ENCODE measurements at places on chromosomes 5 and 9.

GRCh38 chr5:92444888-92445287, 1061.8 kb upstream of the ARRDC3 start:
- no peak for DNase-seq

DNA sequence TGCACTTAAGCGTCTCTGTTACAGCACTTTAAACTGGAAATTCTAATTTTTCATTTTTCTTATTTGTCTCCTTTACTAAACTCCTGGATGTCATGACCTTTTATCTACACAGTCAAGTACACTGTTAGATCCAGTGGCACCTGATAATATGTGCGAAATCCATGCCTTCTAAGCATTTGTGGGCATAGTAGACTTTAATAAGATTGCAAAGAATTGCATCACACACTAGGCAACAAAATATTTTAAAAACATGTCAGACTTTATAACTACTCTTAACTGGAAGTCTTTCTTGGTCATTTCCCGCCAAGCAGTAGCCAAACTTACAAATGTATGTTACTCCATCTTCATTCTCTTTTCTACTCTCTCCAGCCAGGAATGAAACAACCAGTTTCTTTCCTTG, 5.0 kb upstream of the SPINK1 start:
- DNase-seq, result no peak

DNA sequence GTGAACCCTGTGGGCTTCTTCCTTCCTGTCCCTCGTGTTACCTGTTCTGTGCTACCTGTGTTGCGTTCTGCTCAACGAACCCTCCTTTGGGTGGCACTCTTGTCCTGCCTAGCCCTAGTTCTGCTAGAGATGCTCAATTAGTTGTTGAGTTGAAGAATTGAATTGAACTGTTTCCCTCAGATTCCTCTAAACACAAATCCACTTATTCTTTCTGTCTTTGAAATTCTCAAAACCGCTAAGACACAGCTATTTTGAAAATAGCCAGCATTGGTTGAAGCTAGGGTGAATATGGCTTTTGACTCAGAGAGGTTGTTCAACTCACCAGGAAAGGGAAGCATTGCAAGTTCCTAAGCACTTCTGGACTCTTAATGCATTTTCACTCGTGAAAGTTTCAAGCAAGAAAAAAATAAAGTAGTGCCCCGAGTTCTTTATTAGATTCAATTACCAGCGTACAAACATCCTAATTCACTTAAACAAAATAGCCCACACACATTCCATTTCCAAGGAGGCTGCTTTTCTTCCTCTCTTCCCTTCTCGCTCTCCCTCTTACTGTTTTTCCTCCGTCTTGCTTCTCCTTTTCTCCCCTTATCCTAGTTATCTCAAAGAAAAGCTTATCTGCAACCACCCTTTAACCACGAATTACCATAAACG, 642 bp upstream of the ITGA1 start:
- peak; percentile 39 for DNase-seq

- DNase-seq, result no peak
These were observed 366.9 kb downstream of the DEPDC1B start for GRCh38 chr5:60333005-60333571.

DNA sequence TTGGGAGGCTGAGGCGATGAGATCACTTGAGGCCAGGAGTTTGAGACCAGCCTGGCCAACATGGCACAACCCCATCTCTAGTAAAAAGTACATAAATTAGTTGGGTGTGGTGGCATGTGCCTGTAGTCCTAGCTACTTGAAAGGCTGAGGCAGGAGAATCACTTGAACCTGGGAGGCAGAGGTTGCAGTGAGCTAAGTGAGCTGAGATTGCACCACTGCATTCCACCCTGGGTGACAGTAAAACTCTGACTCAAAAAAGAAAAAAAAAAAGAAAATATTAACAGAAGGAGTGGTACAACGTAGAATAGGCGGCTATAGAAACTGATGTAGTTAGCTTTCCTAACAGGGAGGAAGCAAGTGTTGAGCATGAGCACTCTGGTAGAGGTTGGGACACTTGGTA, 59.9 kb downstream of the PBX3 start:
- DNase-seq, result no peak

- DNase-seq, result no peak
These were observed 9.0 kb upstream of the IFNA8 start for GRCh38 chr9:21399956-21400355.

- DNase-seq, result no peak
These were observed 1510.5 kb upstream of the CDH9 start for GRCh38 chr5:28548856-28549255.

DNA sequence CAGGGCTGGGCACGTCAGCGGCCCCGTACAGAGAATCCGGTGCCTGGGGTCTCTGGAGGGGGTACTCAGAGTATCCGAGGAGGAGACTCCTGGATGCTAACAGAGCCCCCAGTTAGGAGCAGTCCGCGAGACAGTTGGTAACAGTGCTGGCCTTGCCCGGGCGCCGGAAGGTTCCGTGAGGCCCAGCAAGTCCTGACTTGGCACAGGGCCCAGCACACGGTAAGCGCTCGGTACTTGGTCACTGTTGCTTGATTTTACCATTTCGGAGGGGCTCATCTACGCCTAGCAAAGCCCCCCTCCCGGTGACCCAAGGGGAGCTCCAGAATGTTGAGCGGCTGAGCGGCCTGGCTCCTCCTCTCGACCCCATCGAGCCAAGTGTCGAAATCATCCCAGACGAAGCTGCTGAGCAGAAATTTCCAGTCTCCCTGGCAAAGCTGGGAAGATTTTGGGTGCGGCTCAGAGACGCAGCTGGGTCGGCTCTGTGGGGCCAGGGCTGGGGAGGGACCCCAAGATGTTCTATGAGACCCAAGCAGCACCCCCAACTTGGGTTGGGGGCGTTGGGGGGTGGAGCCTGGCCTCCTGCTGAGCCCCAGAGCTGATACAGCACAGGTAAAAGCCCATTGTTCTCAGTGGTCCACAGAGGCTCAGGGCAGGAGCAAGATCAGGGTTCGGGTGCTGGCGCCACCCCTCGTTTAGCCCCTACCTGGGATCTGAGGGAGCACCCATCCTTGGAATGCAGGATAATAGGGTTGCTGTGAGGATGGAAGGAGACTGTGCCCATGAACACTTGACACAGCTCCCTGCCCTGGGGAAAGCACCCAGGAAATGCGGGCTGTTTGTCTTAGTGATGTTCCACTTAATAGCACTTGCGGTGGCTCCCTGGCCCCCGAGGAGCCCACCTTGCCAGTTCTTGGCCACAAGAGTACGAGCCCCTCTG, 137.2 kb downstream of the C9orf50 start:
- peak; percentile 16 for DNase-seq
